Foreskin keratinocyte (primary cell): ENCODE measurements at places on chromosomes 12 and 14. TPM values are rescaled to one million over a fixed set of nuclear protein-coding genes. Genes with fewer than 3 reads are reported as not detected.

The NANOG gene
- total RNA-seq, result 0.18 TPM in 1 of 2 replicates, not detected in the other

The SPIC gene
- not detected in 2 replicates for total RNA-seq

The LBHD2 gene
- not detected in 2 replicates for total RNA-seq

The ACTN1 gene
- 687 and 748 TPM in 2 replicates for total RNA-seq
